Stimulated activated CD8-positive, alpha-beta memory T cell treated with anti-CD3 and anti-CD28 coated beads, Interleukin-12 subunit alpha, Interleukin-12 subunit beta, amount 100 ng/mL, for 4 hours (primary cell): ENCODE measurements at places on chromosomes 2 and 18.

- DNase-seq, result no peak
Measured at GRCh38 chr18:77049938-77050337, 82.6 kb downstream of the MBP start.

DNA sequence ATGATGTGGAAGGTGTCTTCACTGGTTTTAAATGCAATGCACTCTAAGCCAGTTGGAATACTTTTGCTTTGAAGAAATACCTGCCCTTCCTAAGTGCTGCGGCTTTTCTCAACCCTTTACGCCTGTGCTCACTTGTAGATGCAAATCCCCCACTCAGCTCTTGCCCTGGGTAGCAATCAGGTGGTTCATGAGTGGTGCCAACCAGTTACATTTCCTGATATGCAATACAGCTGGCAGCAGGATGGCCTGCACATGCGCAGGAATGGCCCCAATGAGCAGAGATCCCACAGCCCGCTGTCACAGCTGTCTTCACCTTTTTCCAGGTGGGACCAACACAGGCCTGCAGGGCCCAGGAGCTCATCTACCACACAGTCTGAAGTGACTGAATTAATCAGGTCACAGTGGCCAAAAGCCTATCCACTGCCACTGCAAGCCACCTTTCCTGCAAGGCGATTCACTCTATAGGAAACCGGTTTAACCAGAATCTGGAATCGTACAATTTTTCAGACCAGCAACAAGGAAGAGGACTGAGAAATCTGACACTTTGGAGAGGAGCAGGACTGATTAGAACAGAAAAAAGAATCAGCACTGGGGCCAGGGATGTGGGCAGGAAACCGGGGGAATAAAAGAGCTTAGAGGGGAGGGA is 247.8 kb downstream of the MYT1L start:
- no peak for DNase-seq

DNA sequence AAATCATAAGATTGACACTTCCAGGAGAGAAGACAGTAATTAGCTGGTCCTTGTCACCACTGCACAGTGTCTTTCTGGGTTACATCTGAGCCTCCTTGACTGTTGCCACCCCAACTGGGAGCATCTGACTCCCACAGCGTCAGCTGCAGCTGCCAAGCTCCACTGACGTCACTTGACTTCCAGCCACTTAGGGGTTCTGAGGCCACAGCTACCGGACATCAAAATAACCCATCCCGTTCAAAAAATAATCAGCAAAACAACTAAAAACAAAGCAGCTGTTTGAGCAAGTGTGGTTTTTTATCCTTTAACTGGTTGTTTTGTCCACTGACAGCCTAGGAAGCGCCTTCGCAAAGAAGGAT is 206.5 kb upstream of the AGAP1 start:
- no peak for DNase-seq

DNA sequence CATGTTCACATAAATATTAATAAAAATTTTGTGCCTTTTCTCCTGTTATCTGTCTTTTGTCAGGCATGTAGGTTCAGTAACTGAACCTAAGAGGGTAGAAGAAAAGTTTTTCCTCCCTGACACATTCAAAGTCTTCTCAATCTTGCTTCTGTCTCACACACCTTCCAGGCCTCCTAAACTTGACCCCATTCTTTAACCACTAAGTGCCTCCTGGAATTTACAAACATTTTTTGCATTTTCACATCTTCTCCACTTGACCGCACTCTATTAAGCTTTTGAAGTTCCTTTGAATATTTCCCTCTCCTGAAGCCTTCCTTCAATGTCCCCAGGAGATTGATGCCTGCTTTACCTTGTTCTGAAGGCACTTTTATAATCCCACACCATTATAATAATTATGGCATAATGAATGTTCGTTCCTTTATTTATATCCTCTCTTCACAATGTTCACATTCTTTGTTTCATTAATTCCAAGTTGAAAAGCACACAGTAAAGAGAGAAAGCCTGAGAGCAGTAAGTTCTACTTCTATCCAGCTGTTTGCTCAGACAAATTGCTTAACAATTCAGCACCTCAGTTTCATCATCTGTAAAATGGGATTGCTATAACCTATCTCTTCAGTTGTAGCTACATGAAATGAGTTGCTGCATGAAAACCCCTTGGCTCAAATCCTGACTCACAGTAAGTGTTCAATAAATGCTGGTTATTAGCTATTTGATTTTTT is 184.8 kb upstream of the KLHL29 start:
- no peak for DNase-seq

- DNase-seq, result no peak
Measured at GRCh38 chr18:50844554-50844953, 24.7 kb upstream of the MRO start.

GRCh38 chr2:176491172-176491904 is 222.1 kb downstream of the MTX2 start:
- DNase-seq, result no peak

DNA sequence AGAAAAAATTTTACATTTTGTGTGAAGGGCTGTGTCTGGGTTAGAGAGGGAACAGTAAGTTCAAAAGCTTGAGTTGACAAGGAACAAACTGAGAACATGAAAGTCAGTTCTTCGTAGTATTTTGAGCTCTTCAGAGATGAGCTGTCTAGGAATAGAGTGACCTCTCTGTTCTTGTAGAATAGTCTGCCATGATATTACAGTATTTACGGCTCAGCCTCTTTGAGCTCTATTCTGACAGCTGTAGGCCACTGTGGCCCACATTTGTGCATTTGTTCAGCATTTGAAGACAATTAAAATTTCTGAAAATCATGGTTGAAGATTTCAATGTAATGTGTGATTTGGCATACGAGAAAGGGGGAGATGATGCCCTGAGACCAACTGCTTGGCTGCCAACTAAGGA is 172.8 kb downstream of the MGAT5 start:
- DNase-seq, result no peak

DNA sequence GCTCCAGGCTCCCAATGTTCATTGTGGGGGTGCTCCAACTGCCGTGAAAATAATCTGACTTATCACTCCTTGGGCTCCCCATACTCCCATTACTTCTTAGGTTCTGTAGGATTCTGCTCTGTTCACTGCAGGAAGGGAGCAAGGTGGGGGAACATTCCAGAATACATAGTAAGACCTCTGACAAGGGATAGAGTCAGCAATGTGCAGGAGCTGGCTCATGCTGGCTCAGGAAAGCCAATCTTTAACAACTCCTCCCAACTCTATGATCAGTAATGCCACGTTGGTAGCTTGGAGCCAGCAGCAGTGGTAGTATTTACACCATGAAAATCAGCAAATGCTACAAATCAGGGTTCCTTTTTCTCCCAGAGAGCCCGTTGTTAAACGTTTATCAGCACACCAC is 44.4 kb downstream of the FECH start:
- DNase-seq, result no peak

- DNase-seq, result no peak
Measured at GRCh38 chr2:208488686-208489564, 82.3 kb downstream of the PTH2R start.

GRCh38 chr2:239257511-239257937 is 143.3 kb downstream of the HDAC4 start:
- DNase-seq, result no peak

DNA sequence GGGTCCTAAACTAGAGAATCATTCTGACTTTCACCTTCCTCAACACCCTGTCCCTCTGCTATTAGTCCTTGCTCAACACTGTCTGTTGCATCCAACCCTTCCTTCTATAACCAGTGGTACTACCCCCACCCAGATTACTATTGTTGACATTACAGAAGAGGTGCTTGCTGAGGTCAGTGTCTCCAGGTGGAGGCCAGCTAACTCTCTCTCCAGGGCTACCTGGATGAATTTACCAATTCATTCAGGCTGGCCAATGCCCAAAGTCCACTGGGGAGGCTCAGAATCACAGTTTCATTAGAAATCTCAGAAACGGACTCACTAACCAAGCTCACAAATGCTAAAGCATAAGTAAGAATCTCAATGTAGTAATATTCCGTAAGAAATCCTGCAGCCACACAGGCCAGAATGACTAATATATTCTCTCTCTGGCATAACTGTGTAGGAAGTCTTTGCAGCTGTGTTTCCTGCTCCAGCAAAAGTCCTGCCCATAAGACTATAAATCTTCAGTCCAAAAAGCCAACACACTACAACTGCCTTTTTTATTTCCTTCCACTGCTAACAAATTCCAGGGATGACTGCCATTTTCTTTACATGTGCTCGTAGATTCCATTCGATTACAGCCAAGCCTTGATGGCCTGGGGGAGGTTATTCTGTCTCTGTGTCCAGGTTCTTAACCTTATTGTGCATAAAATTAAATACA is 10.0 kb upstream of the TTR start:
- DNase-seq, result no peak

GRCh38 chr2:56133931-56134629 is 49.7 kb upstream of the CCDC85A start:
- DNase-seq, result no peak

DNA sequence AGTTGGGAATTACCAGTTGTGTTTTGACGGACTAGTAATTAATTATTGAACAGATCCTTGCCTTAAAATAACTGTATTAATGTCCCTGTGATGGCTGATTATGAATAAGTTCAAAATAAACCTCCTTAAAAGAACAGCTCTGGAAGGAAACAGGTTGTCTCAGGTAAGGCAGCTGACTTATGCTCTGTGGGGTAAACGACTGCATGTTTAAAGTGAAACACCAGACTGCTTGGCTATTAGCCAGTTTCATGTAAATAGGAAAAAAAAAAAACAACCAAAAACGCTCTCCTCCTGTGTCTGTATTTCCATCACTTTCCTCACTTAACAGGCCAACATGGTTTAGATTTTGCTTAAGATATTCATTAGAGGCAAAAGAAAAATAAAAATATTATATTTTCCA is 243.6 kb downstream of the TMEM182 start:
- DNase-seq, result no peak

DNA sequence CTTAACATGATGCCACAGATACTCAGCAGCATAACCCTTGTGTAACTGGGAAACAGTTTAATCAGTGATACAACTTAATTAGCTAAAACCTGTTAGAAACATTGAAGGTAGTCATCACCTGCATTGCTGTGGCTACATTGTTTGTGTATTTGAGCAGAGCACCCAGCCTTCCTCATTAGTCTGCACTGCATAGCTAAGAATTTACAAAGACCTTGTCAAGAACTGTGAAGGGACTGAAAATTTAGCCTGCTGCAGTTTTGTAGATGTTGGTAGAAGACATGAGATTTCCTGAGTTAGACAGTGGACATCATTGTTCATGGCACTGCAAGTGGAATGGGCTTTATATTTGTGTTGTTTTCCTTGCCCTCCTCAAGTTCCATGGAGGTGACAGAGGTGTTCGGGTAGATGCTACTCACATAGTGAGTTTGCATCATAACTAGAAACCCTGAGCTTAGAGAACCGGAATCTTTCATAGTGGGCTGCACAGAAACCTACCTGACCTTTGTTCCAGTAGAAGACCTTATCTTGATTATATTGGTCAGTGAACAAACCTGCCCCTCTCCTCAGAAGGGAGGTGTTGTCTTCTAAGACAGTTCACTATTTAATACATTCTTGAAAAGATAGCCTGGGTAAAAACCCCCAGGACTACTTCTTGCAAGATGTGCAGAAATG is 12.5 kb downstream of the VAPA start:
- DNase-seq, result no peak

GRCh38 chr2:81087646-81088045 is 783.1 kb upstream of the LRRTM1 start:
- DNase-seq, result no peak

DNA sequence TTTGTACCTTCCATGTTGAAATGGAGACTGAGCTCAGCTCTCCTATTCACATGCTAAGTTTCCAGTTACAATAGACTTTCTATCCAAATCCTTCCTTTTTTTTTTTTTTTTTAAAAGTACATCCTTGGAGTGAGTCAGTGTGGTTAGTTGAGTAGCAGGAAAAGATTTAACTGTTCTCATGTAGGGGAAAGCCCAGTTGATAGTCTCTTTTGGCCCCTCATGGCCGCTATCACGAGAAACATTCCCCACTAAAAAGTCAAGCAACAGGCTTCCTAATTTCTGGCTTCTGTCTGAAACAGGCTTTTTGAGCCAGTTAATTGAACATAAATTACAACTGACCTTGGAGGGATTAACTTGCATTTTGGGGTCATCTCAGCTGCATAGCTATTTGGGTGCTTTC is 161.3 kb downstream of the MEIS1 start:
- no peak for DNase-seq

GRCh38 chr2:48819206-48819735 is 63.7 kb upstream of the LHCGR start:
- no peak for DNase-seq

- no peak for DNase-seq
Measured at GRCh38 chr2:167651406-167652151, 595.8 kb downstream of the STK39 start.

GRCh38 chr2:39437522-39438296 is 624 bp upstream of the MAP4K3 start:
- DNase-seq, result peak; percentile 2

DNA sequence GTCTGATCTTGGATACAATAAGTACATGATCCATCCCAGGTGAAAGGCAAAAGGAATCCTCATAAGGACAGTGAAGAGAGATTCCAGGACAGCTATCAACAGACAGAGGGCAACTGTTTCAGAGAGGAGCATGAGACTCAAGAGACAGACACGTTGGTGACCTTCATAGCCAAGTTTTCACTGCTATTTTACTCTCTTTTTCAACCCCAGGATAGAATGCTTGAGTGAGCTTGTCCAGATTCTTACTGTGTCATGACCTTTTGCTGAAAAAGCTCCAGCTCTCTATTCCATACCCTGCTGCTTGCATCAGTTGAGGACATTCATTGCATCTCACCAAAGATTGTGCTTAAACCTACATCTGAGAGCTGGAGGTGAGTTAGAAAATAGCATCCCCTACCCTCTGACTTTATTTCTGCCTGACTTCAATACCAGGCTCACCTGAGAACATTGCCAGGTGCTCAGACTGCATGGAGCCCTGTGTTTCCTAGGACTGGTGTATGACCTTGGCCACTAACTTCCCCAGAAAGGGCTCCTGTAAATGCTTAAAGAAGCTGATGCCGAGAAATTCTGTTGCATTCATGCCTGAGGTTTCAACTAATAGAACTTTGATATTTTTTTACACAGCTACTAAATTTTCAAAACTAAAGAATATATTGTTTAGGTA is 70.4 kb upstream of the TMEM17 start:
- no peak for DNase-seq

DNA sequence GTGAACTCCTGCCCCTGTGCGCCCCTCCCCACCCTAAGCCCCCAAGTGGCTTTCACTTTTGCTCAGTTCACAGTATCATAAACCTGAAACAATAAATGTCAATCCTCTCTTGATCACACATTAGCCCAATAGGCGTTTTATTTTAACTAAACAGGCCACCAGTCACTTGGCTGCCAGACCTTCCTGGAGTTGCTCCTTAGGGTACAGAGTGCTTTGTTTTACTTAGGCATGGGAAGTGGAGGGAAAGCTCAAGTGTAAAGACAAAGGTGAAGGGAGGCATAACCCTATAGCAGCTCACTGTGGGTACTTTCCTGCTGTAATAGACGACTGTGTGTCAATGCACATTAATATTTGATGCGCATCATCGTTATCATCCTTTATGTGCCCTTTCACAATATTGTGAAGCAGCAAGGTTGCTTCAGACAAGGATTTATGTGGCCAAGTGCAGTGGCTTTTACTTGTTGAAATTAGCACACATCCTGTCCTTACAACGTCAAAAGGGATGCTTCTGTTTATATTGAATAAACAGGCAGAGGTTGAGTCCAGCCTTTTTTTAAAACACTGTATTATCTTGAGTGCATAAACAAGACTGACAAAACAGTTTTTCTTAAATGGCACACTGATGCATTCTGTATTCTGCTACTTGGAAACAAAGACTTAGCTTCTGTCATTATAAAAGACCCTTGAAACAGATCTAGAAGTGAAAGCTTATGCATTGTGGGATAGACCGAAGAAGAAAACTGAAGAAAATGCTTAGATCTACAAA is 168.5 kb downstream of the TMEFF2 start:
- DNase-seq, result no peak
